GM12865 (cell line): ENCODE measurements at places on chromosomes 3 and 15.

DNA sequence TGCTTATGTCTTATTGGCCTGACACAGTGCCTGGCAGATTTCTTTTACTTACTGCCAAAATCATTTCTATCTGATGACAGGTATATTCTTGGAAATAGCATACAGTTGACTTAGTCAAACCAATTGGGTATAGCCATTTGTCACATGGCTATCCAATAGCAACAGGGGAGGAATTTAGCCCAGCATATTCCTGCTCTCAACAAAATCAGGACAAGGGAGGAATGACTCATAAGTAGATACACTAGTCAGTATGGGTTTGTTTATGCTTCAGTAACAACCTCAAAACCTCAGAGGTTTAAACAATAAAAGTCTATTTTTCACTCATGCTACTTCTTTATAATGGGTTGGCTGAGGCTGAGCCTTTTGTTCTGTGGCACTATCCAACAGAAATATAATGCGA, 38.0 kb upstream of the VILL start:
- DNase-seq = no peak

DNA sequence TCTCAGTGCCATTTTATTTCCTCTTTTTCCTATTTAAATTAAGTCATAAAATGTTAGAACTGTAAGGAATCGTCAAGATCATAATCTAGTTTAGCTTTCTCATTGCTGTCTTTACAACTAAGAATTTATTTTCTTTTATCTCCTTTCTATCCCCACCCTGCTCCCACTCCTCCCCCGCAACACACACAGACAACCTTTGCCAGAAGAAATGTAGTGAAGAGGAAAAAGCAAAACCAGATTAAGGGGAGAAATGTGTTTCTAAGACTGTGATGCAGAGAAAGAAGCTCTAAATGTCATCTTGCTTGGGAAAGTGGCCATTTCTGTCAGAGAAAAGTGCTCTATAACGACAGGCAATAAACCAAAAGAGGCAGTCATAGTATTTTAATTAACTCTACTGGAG, 78.3 kb upstream of the MLF1 start:
- no peak for DNase-seq

GRCh38 chr3:13229273-13229949, 156.2 kb upstream of the IQSEC1 start:
- peak; percentile 46 for DNase-seq

DNA sequence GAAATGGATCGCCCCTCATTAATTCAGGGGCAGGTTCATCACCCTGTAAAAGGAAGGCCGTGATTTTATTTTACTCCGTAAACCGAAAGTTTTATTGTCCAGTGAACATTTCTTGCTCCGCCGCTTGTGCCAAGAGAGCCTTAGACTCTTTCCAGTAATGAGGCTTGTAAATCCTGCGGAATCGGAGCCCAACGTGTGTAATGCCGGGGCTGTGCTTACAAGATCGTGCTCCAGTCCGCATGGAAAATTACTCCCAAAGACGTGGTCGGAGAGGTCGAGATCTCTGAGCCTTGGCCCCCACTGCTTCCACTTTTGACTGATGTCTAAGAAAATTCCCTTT, 649 bp upstream of the PLOD2 start:
- DNase-seq = no peak

GRCh38 chr3:68728343-68728742, 204.0 kb downstream of the TAFA4 start:
- no peak for DNase-seq

DNA sequence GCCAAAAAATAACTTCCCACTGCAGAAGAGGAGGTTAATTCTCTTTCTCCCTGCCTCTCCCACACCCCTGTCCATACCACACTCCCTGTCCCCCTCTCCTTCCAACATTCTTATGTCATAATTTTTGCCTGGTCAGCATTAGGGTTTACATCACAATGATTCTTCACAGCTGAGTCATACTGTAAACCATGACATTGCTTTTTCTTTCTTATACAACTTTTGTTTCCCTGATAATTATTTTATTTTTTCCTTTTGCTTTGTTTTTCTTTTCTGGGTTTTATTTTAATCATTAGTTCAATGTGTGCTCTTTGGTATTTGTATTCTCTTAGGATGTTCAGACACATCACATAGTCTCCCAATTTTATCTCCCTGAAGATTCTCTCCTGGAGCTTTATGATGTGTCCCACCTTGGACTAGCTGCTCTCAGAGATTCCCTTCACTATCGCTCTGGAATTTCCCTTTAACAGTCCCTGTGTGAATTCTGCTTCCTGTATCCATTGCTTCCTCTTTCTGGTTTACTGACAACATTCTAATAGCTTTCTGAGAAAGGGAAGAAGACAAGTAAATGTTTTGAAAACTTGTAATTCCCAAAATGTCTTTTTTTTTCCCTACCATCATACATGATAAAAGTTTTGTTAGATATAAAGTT, 70.7 kb downstream of the SOX2 start:
- no peak for DNase-seq

- peak; percentile 87 for DNase-seq
Observed at GRCh38 chr15:40061212-40061901, 22.4 kb upstream of the SRP14 start.

GRCh38 chr3:45330510-45331295, 57.7 kb upstream of the LARS2 start:
- no peak for DNase-seq

DNA sequence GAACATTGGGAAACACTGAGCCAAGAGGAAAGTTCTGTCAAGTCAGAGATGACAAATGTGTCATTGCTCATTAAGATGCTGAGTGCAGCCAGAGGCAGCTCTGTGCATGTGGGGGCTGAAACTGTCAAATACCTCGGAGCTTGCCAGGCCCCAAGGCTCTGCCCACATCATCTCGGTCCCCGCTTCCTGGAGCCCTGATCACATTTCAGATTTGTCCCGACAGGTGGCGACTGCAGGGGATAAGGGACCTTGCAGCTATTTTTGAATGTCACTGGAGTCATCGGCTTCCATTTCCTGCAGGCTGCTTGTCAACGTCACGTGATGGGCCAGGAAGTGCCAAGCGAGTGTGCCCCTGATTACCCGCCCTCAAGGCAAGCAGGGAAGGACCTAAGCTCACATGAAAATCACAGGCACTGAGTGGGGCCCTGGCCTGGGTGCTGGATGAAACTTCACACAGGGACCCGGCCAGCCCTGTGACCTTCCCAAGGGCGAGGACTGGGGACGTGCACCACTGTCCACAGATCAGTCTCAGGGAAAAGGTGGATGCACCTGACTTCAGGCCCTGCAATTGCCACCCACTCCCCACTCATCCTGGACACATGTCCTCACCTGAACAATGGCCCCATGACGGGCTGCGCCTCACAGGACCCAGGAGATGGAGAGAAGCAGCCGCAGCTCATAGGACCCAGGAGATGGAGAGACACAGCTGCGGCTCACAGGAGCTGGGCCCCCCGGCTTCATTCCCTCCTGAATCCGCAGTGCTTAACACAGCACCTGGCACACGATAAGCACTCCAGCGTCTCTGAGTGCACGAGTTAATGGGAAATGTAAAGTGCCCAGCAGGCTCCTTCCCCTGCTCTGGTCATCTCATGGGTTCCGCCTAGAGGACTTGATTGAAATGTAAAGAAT, 73.4 kb downstream of the NUP210 start:
- no peak for DNase-seq

GRCh38 chr3:15159501-15160136, 46.4 kb upstream of the CAPN7 start:
- peak; percentile 39 for DNase-seq

- DNase-seq = no peak
Observed at GRCh38 chr3:178761461-178761860, 225.2 kb downstream of the KCNMB2 start.

DNA sequence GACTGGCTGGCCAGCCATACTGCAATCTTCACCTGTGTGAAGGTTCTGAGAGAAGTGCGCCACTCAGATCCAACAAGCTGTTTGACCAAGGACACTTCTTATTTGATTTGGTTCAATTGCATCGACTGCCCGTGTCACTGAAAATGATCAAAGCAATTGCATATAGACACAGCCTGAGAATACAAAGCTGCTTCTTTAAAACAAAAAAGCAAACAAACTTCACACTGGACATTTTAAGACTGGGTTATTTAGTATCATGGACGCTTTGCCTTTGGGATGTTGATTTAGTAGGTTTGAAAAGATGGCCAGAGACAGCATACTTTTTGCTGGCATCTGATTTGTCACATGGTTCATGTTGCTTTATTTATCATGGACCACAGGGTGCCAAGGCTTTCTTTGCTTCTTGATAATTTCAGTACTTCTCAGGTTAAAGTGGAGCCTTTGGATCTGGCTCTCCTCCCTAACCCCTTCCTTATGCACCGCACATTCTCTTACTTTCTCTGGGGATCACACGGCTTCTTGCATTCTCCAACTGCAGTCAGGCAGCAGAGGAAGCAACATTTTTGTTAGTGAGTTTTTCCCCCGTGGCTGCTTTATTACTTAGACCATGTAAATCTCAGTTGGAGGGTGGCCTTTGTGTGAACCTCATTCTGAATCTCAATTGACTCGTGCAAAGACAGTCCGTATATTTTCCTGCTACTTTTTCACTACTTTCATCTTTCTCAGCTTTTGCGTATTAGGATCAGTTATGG, 151.0 kb downstream of the CD47 start:
- no peak for DNase-seq

- no peak for DNase-seq
Observed at GRCh38 chr15:77032052-77032646, 37.2 kb downstream of the PSTPIP1 start.

- no peak for DNase-seq
Observed at GRCh38 chr15:80384432-80384831, 19.8 kb upstream of the ARNT2 start.

DNA sequence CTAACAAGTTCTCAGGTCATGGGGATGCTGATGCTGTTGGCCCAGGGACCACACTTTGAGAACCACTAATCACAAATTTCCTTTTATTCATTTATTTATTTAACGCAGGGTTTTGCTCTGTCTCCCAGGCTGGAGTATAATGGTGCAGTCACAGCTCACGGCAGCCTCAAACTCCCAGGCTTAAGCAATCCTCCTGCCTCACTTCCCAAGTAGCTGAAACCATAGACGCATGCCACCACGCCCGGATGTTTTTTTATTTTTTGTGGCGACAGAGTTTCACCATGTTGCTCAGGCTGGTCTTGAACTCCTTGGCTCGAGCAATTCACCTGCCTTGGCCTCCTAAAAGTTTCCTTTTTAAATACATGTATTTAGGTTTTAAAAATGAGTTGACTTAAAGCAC, 20.7 kb upstream of the ISLR2 start:
- no peak for DNase-seq

GRCh38 chr15:40420793-40421192, 15.2 kb downstream of the IVD start:
- no peak for DNase-seq

GRCh38 chr3:172211123-172211522, 171.7 kb downstream of the FNDC3B start:
- no peak for DNase-seq

DNA sequence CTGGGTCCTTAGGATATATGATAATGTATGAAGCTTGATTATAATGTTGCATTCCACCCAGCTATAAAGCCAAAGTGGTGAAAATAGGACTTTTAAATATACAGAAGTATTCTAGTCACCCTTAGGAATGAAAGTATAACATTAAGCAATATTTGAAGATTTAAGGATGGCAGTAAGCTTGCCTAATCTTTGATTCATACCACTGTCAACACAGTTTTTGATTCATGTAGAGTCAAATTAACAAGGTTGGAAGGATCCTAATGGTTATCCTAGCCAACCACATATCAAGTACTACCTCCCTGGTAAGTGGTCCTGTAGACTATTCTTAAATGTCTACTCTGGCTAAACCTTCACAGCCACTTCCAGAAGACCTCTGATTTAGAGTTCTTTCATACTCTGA, 18.6 kb downstream of the ARIH1 start:
- no peak for DNase-seq

DNA sequence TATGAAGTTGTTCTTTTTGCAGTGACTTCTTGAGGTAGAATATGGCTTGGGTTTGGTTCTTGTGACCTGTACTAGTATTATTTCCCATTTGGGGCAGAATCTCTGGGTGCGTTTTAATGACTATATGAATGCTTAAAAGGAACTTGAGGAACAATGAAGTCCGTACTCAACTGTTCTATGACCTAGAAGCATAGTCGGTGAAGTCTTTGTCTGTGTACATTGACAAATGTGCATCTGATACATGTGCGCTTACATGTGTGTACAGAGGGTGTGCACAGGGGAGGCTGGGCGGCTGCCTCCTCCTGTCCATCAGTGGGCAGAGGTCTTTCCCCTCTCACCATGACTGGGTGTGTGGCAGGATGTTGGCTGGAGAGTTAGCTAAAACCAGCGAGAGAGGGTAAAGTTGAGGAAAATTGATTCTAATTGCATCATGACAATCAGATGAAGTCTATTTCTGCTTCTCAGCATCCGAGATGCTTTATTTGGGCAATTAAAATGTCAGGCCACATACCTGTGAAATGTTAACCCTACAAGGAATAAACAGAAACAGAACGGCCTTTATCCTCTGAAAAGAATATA, 1.0 kb upstream of the NR2F2 start:
- DNase-seq = no peak

GRCh38 chr3:13482106-13482690, 2.1 kb downstream of the HDAC11 start:
- DNase-seq = no peak

DNA sequence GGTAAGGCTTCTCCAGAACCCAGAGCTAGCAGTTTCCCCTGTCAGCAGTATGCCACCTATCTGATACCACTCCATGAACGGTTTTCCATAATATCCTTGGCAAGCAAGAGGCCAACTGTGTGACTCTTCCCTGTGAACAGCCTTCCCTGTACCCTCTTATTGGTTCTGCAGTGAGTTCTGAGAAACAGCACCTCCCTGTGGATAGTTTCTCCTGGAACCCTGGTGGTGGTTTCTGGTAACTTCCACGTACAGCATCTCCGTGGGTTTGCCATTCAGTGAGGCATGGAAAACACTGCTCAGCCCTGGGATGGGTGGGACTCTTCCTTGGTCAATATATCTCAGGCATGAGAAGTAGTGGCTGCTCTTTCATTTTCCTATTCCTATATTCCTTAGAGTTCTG, 19.4 kb upstream of the SERPINI2 start:
- DNase-seq = peak; percentile 10

DNA sequence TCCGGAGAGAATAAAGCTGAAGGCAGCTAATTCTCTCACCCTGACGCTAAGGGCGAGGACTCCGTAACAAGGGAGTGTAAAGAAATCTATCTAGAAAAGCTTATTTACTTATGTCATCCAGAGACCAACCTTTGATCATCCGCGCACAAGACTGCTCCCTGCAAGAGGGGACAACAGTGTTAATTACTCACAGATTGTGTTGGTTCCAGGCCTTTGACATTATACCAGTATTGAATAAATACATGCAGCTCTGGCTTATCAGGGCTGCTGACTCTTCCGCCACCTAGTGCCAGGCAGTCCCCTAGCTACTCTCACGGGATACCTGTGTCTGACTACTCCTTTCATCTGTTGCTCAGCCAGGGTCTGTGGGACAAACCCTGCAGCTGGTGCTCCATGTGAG, 211.7 kb downstream of the DTWD1 start:
- DNase-seq = peak; percentile 5

DNA sequence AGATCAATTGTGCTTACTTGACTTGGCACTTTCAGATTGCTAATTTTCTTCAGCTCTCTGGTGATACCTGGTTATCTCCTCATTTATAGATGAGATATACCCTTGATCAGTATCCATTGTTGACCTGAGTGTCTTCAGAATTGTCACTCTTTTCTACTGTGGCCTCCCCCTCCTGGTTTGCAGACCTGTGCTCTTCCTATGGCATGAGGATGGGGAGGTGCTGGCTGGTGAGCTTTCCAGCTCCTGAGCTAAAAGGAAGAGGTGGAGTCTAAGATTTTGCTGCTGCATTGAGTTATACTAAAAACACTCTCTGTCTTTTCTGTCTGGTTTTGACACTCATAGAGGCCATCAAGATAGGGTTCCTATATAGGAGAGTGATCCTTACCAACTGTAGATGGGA, 23.7 kb downstream of the UBE2Q2 start:
- no peak for DNase-seq

- DNase-seq = peak; percentile 72
Observed at GRCh38 chr3:15794303-15794771, 3.4 kb downstream of the ANKRD28 start.
